ENCODE measurements at places on chromosomes 1 and 21. TPM values are rescaled to one million over a fixed set of nuclear protein-coding genes. Genes with fewer than 3 reads are reported as not detected.

The KPRP gene
- total RNA-seq = not detected

The OR2L3 gene
- total RNA-seq = not detected

The SPRR4 gene
- total RNA-seq = not detected

The SETDB1 gene
- total RNA-seq = 28.2 TPM

The CDC42BPA gene
- total RNA-seq = 57.8 TPM

The GRHL3 gene
- total RNA-seq = 0.35 TPM

The SLC44A5 gene
- not detected for total RNA-seq

The WNT9A gene
- total RNA-seq = 0.83 TPM

The LCK gene
- total RNA-seq = 8.6 TPM

The COA7 gene
- 9.8 TPM for total RNA-seq

The GPX7 gene
- total RNA-seq = 1.4 TPM

The HUNK gene
- total RNA-seq = 5.0 TPM

The SELL gene
- total RNA-seq = 9.9 TPM

The LY9 gene
- total RNA-seq = 39.6 TPM

The ENTREP3 gene
- 5.8 TPM for total RNA-seq

DNA sequence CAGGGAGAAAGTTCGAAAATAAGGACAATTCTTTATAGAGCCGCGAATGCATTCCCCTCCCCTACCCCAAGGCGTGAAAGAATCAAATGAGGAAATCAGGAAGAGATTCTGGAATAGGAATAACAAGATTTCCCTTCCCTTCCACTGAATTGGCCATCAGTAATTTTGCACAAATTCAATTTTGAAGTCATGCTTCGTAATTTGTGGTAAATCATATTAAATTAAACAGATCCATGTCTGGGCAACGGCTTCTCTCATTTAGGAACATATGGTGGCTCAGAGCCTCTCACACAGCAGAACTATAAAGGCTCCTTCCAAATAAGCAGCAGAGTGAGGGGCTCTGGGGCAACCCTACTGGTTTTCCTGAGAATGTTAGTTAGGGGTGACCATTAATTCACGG, 152.9 kb downstream of the CLIC6 start:
- no peak for DNase-seq

DNA sequence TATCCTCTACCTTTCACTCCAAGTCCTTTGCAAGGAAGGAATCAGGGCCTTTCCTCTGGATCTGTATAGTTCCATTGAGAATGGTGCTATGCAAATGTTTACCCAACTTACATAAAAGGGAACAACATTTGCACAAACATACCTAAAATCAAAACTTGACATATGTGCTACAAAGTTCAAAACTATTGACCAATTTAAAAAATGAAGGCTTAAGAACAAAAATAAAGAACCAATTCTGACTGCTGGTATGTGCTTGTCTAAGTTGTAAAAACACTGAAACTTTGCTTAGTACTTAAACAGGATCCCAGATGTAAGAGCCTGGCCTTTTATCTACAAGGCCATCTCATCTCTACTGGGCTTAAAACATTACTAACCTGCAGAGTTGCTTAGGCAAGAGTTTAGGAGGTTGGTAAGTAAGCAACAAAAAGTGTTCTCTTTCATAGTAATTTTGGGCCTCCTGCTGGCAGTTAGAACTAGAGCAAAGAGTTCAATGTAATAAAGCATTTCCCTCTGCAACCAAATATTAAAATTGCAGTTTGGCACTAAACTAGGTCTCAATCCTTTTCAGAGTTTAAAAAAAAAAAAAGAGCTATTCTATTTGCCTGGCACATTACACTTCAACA, 2.0 kb downstream of the SCMH1 start:
- no peak for DNase-seq

DNA sequence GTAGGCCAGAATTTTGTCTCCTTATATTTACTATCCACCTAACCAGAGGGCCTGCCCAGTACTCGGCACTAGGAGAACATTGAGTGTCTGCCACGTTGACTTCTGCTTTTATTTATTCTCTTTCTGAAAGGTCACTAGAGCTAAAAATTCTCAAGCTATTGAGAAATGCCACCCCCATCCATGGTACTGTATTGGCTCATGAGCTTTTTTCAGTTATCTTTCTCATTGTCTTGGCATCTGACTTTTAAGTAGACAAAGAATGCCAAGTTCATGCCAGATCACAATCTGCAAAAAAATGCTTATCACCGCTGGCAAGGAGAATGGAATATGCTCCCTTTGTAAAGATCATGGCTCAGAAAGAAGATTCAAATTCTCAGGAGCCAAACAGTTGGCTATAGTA, 49.8 kb upstream of the MROH9 start:
- DNase-seq = no peak

GRCh38 chr1:203663294-203663693, 36.7 kb downstream of the ATP2B4 start:
- DNase-seq = no peak

GRCh38 chr1:1210726-1211540, 3.0 kb downstream of the TNFRSF4 start:
- DNase-seq = no peak

- no peak for DNase-seq
Observed at GRCh38 chr1:9321480-9321849, 28.8 kb downstream of the SPSB1 start.

- no peak for DNase-seq
Observed at GRCh38 chr1:88973520-88974137, 18.8 kb downstream of the KYAT3 start.

GRCh38 chr1:1187938-1188337, 14.3 kb downstream of the TTLL10 start:
- no peak for DNase-seq

DNA sequence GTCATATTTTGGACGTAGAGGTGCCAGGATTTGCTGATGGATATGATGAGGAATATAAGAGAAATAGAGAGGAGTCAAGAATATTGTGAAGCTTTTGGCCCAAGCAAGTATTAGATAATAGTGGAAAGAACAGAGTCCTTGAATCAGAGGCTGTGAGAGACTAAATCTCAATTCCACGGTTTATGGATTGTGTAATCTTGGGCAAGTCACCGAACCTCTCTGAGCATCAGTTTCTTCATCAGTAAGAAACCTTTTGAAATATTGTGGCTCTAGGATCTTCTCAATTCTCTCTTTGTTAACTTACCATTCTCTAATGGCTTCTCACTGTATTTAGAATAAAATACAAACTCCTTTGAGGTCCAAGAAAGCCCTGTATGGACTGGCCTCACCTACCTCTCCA, 77.6 kb downstream of the RPS6KA1 start:
- DNase-seq = no peak

- DNase-seq = no peak
Observed at GRCh38 chr21:28804089-28804670, 188.5 kb downstream of the LTN1 start.

DNA sequence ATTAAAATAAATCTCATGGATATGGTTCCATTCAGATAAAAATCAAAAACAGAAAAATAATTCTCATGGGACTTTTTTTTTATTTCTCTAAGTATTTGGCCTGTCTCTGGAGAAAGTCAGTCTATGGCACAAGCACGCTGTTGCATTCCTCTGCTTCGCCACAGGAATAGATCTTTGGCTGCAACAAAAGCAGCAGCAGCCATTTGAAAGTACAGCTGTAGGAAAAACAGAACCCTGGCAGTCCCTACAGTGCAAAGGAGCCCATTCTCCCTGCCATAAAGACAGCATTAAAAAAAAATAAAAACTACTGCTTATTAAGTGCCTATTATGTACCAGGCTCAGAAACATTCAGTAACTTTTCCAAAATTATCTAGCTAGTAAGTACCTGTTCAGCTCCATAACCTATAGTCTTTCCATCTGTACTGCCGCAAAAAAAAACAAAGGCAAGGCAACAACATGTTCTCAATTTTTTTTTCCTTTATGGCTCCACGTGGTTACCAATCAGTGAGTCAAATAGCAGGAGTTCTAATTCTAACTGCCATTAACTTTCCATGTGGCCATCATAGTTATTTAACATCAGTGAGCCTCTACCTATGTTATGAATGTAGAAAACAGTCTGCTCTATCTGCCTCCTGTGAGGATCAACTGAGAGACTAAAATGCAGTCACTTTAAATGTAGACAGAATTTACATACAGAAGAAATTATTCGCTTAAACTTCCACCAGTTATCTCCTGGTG, 22.7 kb downstream of the SLC35D1 start:
- no peak for DNase-seq

- DNase-seq = no peak
Observed at GRCh38 chr1:27690183-27690582, 18.2 kb upstream of the IFI6 start.

DNA sequence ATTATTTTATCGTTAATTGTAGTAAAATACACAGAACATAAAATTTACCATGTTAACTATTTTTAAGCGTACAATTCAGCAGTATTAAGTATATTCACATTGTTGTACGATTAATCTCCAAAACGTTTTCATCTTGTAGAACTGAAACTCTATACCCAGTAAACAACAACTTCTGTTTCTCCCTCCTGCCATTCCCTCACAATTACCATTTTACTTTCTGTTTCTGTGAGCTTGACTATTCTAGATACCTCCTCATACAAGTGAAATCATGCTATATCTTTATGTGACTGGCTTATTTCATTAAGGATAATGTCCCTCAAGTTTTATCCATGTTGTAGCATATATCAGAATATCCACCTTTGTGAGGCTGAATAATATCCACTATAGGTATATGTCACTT, 156.8 kb downstream of the ST6GALNAC3 start:
- no peak for DNase-seq

DNA sequence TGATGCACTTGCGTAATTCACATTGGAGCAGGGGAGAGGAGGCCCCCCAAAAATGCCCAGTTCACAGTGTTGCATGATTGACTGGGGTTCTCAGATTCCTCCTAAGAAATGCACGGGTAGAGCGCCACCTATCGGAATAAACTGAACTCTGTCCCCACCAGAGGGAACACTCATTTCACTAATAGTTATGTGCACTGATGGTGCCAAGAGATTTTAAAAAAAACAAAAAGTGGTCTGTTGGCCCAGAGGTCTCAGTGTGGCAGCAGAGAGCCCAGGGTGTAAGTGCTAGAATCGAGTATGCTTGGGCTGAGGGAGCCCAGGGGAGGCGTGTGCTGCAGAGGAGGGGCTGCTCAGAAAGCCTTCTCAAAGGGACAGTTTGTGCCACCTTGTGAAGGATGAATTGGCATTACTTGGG, 6.9 kb downstream of the PINK1 start:
- peak; percentile 83 for DNase-seq

DNA sequence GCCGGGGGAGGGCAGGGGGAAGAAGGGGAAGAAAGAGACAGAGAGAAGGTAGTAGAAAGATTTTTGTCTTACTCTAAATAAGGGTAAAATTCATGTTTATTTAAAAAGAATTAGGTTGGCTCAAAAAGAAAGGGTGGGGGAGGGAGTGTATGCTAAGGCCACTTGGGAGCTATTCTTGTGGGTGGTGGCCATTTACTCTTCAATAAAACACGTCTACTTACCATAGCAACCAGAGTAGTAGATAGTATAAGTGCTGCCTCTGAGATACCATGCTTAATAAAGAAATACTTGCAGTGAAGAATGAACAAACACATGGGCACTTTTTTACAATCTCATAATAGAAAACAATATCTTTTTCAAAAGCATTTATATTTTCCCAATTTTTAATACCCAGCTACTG, 538.1 kb upstream of the PTBP2 start:
- no peak for DNase-seq

DNA sequence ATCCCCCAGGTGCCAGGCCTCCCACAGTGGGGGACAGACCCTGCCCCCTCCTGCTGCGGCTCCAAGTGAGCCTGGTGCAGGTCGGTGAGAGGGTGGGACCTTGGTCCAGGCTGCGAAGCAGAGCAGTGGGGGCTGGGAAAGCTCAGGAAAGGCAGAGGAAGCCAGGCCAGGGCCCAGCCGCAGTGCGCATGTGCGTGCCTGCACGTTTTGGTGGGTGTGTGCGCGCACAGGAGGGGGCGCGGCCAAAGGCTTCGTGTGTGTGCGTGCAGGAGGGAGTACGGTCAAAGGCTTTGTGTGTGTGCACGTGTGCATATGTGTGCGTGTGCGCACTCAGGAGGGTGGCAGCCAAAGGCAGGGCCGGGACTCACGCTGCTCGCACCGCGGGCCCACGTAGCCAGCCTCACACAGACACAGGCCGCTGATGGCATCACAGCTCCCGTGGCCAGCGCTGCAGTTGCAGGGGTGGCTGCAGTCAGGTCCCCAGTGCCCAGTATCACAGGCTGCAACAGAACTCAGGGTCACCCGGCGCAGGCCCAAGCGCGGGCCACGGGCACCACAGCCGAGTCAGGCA, 45.9 kb downstream of the ARHGEF16 start:
- no peak for DNase-seq

DNA sequence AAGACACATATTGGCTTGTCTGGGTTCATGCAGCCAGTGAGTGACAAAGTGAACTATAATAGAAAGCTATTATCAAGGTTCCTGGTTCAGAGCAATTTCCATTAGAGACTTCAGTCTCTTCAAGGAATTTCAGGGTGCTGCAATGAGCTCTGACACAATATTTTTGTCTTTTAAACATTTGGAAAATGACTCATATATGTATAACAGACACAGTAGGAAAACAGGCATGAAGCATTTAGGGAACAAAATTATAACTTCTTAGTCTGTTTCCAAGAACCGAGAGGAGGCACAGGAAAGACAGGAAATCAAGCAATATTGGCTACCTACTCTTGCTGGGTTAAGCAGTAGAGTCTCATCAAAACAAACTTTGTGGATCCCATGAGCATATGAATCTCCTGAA, 170.4 kb downstream of the PTPRC start:
- DNase-seq = no peak

DNA sequence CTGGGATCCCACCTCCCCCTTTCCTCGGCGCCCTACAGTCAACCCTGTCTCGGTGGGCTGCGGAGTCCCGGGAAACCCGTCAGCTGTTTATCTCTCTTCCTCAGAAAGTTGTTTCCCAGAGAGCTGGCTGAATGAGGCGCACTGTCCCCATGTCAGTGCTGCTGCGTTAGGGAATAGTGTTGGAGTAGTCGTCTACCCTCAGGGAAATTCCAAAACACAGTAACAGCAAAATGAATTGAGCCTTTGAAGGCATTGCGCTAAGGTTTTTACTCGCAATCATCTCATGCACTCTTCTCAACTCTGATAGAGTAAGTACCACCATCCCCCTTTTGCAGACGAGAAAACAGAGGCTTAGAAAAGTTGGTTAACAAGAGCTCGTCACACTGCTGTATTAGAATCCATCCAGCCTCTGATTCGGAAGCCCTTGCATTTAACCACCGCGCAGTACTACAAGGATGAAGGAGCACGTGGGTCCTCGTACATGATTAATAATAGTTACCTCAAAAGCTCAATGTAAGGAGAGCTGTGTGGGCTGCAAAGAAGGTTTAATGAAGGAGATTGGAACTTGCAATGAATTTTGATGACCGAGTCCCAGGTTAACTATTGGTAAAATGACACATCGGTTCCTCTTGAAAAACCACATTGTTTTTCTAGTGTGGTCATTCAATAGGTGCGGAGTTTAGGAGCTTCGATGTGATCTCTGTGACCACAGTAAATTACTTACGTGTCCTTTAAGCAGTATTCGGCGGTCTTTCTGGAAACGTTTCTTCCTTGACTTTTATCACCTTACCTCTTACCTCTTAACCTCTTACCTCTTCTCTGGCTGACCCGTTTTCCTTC, 788 bp upstream of the EDEM3 start:
- DNase-seq = no peak

DNA sequence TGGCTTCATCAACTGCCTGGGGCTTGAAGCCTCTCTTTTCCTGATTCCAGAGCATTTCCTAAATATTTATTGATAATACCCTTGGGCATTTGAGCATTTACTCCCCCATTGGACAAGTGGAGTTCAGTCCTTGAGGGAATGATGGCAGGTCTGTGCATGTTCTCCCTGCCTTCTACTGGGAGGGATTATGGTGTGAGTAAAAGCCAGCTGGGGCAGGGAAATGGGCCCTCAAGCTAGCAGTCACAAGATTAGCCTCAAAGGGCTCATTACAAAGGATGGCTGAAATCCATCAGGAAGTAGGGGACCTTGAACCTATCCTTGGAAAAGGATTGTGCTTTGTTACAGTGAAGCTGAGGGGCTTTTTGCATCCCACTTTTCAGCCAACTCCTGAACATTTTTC, 24.2 kb upstream of the OSBPL9 start:
- no peak for DNase-seq
